ENCODE measurements at places on chromosomes 1 and 21.
A peak's percentile ranks its signal among the peaks of the same experiment; 100 is the strongest.

- DNase-seq: no peak
These were observed 106.8 kb upstream of the FAM78B start for GRCh38 chr1:166273618-166274017.

DNA sequence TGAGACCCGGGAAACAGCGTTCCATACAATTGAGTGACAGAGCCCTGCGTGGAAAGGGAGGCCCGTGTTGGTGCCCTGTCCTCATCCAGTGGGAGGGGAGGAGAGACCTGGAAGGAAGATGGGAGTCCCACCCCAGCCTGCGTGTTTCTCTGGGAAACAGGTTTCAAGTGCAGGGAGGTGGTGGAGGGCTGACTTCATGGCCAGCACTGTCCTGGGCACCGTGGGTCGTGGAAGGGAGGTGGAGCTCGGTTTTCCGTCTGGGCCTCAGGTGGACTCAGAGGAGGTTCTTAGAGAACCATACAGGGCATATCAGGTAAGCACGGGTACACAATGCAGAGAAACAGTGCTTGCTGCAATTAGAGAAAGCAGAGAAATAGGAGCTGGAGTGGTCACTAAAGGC is 222.6 kb downstream of the CAMTA1 start:
- DNase-seq: no peak

GRCh38 chr21:45323487-45324311 is 36.0 kb upstream of the POFUT2 start:
- no peak for DNase-seq

DNA sequence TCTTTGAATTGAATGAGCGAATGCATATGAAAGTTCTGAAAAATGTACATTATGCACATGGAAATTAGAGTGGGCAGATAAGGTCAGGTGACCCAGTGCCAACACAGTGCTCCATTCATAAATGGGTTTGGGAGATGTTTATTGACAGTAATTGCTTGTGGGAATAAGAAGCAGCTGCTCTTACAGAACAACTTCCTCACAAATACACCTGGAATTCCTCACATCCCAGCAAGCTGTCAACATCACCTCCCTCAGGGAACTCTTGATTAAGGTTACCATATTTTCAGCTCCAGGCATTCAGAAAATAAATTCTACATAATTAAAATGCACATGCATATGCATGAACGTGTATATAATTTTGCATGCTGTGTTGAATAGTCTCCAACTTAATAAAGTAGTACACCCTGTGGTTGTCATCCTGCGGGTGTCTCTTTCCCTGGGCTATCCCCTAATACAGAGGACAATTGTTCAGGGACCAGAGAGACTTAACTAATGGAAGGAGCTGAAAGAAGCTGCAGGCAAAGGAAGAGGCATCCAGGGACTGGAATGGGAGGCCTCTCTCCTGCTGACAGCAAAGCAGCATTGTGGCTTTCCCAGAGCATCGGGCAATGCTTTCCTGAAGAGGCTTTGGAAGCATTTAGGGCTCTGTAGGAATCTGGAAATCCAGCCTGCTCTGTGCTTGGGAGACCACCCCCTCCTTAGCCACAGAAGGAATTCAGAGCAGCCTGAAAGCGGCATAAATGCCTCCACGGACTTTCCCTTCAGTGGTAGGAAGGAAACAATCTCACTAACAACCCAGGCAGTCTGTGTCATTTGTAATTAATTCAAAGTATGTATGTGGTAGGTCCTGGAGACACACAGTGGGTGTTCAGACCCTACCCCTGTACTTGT is 55.2 kb upstream of the GNG12 start:
- DNase-seq: no peak

DNA sequence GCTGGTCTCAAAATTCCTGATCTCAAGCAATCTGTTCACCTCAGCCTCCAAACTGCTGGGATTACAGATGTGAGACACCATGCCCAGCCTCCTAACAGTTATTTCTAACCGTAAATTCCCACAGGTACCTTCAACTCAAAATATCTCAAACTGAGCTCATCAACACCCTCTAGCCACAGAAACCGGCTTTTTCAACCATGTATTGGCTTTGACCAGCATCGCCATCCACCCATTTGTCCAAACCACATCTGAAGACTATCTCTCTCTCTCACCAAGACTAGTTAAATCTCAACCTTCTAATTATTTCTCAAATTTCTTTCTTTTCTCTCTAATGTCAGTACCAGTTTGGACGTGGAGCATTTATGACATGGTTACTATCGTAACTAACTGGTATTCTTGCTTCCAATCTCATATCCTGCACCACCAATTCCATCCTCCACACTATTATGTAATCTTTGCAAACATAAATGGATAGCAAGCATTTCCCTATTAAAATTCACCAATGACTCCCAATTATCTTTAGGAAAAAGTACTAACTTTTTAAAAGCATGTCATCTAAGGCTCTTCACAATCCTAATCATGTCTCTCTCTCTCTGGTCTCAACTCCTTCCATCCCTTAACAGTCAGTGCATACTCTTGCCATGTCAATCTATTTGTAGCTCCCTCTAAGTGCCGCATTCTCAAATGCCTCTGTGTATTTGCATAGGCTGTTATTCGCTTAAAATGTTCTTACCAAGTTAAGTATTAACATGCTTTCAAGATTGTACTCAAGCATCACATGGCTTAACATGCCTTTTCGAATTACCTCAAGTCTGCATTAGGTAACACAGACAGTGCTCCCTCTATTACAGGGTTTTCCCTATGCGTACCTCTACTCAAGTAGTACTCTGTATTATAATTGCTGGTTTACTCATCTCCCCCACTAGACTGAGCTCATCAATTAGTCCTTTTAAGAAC is 18.1 kb downstream of the RSBN1 start:
- DNase-seq: no peak

- DNase-seq: no peak
These were observed 6.5 kb downstream of the CTXND2 start for GRCh38 chr1:150893336-150893913.

- DNase-seq: no peak
These were observed 551.1 kb downstream of the PLPP3 start for GRCh38 chr1:56028244-56028643.

- DNase-seq: no peak
These were observed 120.7 kb upstream of the KRTAP19-8 start for GRCh38 chr21:31158789-31159581.

DNA sequence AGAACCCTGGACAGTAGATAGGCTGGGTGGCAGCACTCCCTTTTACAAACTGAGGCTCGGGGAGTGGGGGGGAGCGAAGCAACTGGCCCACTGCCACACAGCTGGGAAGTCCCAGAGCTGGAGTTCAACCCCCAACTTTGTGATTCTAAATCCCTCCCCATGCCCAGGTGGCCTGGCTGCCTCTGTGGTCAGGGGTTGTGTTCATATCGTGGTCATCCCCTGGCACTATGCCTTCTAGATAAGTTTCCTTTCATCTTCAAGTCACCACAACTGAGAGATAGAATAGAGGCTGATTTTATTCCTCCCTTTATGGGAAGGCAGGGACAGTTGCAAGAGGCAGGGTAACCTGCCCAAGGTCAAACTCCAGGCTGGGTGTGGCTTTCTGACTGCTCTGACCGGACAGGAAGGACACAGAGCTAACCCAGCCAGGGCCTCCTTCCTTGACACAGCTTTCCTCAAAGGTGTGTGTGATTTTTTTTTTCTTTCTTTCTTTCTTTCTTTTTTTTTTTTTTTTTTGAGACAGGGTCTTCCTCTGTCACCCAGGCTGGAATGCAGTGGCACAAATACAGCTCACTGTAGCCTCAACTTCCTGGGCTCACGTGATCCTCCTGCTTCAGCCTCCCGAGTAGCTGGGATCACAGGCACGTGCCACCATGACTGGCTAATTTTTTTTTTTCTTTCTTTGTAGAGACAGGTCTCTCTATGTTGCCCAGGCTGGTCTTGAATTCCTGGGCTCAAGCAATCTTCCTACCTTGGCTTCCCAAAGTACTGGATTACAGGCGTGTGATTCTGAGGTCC is 18.4 kb upstream of the TNFRSF1B start:
- DNase-seq: no peak

GRCh38 chr1:178011465-178011828 is 41.6 kb upstream of the SEC16B start:
- DNase-seq: no peak

DNA sequence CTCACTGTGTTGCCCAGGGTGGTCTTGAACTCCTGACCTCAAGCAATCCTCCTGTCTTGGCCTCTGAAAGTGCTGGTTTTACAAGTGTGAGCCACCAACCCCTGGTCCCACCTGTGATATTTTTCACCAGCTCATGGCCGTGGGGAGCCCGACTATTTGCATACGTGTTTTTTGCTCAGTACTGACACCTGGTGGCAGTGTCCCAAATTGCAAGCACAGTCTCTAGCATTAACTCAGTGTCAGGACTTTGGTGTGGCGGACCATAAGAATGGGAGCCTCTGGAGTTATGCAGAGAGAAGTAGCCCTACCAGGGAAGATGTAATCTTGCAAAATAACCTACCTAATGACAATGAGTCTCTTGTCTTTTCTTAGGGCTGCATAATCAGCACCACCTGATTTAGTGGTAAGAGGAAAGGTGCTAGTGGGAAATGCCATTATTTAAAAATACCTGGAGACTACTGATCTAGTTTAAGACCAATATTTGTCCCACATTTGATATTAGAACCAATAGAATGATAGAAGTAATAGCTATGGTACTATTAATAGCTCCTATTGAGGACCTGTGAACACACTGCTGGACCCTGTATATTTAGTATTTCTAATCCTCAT is 305.4 kb downstream of the DISC1 start:
- DNase-seq: peak; percentile 30

- DNase-seq: no peak
These were observed 79.9 kb upstream of the LYST start for GRCh38 chr1:235946571-235946981.

- DNase-seq: no peak
These were observed 33.4 kb downstream of the KCNA2 start for GRCh38 chr1:110572751-110573150.
